Activated effector memory CD4-positive, alpha-beta T cell treated with Interleukin-2 at 50 U/mL for 16 hours (primary cell): ENCODE measurements at places on chromosomes 12 and 14.

DNA sequence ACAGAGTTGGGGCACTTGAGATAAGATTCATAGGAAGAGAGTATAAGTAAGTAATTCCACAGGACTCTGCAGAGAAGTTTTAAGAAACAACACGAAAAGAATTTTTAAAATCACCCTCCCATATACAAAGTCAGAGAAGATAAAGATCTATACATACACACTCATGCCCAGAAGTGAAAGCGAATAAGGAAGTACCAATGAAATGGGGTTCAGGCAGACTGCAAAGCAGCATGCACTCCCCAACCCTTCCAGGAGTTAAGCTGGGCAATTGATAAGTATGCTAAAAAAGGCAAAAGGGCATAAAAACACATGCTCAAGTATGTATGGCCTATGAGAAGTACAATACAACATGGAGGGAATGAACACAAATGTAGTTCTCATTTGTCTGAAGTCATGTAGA lies 246.2 kb upstream of the GRIP1 start:
- no peak for DNase-seq

DNA sequence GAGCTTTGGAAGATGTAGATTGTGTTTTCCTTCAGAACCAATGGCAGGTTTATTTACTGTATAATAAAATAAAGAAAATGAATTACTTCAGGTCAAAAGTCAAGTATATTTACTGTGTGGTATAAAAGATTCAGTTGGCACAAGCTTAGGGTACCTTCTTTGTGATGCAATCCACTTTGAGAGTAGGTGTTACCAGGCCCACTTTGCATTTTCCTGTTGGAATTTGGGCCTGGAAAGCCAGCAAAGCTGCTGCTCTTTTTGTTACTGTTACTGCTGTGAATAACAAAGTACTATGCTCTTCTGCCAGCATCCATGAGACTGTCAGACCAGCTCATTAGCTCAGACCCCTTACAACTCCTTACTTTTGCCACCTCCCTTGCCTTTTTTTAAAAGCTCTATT lies 649.0 kb upstream of the SEL1L start:
- no peak for DNase-seq

DNA sequence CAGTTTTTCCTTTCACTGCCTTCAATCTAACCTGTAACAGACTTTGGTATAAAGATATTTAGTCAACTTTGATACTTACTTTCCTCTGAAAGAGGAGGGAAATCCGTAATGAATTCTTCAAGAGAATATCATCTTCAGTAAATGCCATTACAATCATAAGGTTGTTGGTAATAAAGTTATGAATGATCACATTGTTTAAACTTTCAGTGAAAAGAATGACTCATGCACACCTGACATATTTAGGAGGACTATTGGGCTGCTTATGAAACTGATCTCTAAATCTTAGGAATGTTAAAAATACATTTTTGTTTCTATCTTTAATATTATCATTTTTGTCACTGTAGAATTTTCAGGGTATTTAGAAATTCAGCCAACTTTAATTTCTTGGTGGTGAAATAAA lies 474.7 kb downstream of the SLC16A7 start:
- DNase-seq, result no peak

DNA sequence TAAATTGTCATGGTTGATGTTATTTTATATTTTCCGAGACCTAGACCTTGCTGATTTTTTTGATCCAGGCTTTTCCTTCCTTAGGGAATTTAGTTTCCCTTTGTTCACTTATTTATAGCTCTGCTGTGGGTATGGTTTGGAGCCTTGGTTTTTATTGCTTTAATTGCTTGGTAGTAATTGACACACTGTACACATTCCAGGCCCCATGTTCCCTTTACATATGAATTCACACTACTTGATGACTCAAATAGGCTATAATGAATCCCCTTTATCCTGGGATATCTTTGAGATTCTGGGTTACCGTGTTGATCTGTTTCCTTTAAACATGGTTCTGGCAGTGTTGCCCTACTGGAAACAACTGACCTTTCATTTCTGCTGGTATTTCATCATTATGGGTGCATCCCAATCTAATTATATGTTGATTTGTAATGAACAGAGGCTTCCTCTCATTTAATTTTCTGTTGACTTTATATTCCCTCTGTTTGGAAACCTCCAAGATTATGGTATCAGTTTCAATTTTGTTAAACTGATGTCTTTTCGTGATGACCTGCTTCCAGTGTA lies 424.0 kb downstream of the RAD51B start:
- no peak for DNase-seq

- DNase-seq, result no peak
These were observed 8.5 kb downstream of the FOXG1 start for GRCh38 chr14:28774764-28775735.

GRCh38 chr14:75820761-75821160 lies 159.7 kb downstream of the TTLL5 start:
- DNase-seq, result no peak
